ENCODE measurements at places on chromosomes 6 and 20.

GRCh38 chr20:47857569-47858464 is 72.5 kb upstream of the SULF2 start:
- DNase-seq = no peak

GRCh38 chr6:10030942-10031537 is 383.8 kb downstream of the TFAP2A start:
- no peak for DNase-seq

DNA sequence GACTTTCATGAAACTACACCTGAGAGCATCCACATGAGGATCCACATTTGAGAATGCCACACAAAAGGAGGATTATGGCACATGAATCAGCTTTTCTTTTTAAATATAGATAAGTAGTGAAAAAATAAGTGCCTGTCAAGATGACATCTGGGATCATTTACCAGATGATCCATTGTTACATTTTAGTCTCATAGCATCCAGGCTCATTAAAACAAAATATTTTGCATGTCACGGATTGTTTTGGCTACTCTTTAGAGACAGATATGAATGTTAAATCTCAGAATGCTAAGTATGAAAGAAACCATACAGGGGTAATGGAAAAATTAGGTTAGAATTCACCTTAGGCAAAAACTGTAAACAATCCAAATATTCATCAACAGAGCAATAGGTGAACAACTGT is 66.7 kb downstream of the MYO6 start:
- no peak for DNase-seq

GRCh38 chr20:4169360-4170190 is 154.2 kb upstream of the RNF24 start:
- DNase-seq = no peak

GRCh38 chr6:57222743-57223077 is 603 bp upstream of the RAB23 start:
- no peak for DNase-seq

DNA sequence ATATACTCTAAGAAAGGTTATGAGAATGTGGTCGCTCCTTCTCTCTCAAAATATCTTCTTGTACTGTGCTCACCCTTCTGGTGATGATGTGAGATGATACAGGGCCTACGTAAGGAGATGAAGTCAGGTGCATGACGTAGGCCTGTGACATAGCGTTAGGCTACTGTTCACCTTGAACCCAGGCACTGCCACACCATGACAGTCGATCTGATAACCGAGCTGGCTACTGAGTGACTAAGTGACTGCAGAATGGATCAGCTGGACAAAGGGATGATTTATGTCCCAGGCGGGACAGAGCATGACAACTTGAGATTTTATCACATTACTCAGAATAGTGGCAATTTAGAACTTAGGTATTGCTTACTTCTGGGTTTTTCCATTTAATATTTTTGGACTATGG is 11.2 kb downstream of the SLC24A3 start:
- no peak for DNase-seq

GRCh38 chr6:125792172-125792571 is 1.4 kb downstream of the NCOA7 start:
- no peak for DNase-seq

GRCh38 chr6:82861121-82861520 is 204.5 kb downstream of the UBE3D start:
- DNase-seq = no peak

GRCh38 chr6:148423133-148423532 is 80.5 kb downstream of the SASH1 start:
- DNase-seq = no peak

GRCh38 chr20:50659975-50660670 is 31.2 kb downstream of the RIPOR3 start:
- no peak for DNase-seq
